Panc1 (cell line): ENCODE measurements at places on chromosomes 2 and 18. TPM values are rescaled to one million over a fixed set of nuclear protein-coding genes. Genes with fewer than 3 reads are reported as not detected.

DNA sequence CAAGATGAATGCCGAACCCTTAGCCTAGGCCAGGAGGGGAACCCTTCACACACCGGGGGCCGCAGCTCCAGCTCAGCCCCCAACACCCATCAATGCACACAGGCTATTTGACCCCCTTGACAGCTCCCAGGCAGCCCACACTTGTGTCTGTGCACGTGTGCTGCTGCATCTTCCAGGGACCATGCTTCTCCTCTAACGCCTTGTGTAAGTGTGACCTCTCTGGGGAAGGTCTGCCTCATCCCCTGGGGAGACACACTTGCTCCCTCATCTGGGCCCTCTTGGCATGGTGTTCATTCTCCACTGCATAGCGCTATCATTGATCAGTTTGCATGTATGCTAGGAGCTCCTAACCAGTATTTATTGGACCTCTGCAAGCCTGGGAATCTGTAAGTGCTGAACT lies 120.0 kb upstream of the FHL2 start:
- DNase-seq: no peak

DNA sequence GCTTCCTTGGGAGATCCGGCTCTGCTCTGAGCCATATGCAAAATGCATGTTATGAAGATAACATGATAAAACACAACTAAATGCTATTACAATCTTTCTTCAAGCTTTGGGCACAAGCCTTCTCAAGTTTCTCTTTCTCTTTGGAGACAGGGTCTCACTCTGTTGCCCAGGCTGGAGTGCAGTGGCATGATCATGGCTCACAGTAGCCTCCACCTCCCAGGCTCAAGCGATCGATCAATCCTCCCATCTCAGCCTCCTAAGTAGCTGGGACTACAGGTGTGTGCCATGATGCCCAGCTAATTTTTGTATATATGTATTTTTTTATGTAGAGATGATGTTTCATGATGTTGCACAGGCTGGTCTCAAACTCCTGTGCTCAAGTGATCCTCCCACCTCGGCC lies 107.7 kb upstream of the SP3 start:
- no peak for DNase-seq

GRCh38 chr18:71784777-71785176 lies 759.4 kb downstream of the CBLN2 start:
- DNase-seq: no peak

GRCh38 chr18:27713037-27713737 lies 463.7 kb downstream of the CDH2 start:
- no peak for DNase-seq

DNA sequence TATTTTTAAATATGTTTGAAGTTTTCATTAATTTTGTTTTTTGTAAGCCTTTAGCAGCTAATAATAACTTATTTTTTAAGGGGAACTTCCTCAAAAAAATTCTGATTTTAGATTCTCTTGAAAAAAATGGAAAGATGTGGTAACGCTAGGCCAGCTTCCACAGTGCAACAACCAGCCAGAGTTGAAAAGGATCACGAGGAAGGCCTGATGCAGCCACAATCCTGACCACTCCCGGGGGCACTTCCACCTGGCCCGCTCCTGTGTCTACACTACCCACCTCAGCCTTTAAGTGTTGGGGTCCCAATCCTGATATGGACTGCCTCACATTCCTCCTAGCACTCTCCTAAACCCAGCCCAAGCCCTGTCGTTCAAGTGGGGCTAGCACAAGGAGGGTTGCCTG lies 101.1 kb downstream of the TMEM17 start:
- DNase-seq: no peak

GRCh38 chr18:71021030-71021362 lies 732.2 kb downstream of the SOCS6 start:
- no peak for DNase-seq

GRCh38 chr2:28381225-28382180 lies 11.2 kb upstream of the FOSL2 start:
- DNase-seq: no peak

- no peak for DNase-seq
Measured at GRCh38 chr2:196390243-196391148, 219.1 kb upstream of the STK17B start.

DNA sequence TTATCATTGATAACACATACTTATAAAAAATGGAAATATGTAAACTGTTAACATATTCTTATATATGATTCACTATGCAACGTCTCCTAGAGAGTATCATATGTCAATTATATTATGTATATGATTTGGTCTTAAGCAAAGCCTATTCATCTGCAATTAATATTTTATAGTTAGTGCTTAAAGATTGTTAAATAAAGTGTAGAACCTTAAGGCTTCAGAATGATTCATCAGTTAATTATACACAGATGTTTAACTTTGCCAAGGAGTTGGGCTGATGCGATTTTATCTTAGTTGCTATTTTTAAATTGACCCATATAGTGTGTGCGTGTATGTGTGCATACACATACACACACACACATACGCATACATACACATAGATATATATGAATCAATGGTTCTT lies 323.1 kb downstream of the RBM43 start:
- DNase-seq: no peak

GRCh38 chr2:50318147-50318546 lies 713.8 kb downstream of the NRXN1 start:
- DNase-seq: no peak

Gene PRSS56
- total RNA-seq: 0.18 TPM

Gene GLB1L
- 8.1 TPM for total RNA-seq

Gene INO80B
- total RNA-seq: 26.5 TPM

Gene MGAT4A
- total RNA-seq: 4.4 TPM
